ENCODE measurements at places on chromosomes 16 and 17.

- peak; percentile 11 for DNase-seq
Measured at GRCh38 chr17:67995570-67996263, 552 bp downstream of the C17orf58 start.

- peak; percentile 77 for DNase-seq
Measured at GRCh38 chr16:14462811-14463210, 167.2 kb downstream of the PARN start.

- DNase-seq, result no peak
Measured at GRCh38 chr17:78741644-78742284, 40.3 kb downstream of the CYTH1 start.

- no peak for DNase-seq
Measured at GRCh38 chr17:37088459-37088858, 139.7 kb downstream of the AATF start.

GRCh38 chr17:31570951-31571892 lies 179.7 kb downstream of the RAB11FIP4 start:
- peak; percentile 87 for DNase-seq

- no peak for DNase-seq
Measured at GRCh38 chr17:1190751-1191331, 11.1 kb upstream of the ABR start.

DNA sequence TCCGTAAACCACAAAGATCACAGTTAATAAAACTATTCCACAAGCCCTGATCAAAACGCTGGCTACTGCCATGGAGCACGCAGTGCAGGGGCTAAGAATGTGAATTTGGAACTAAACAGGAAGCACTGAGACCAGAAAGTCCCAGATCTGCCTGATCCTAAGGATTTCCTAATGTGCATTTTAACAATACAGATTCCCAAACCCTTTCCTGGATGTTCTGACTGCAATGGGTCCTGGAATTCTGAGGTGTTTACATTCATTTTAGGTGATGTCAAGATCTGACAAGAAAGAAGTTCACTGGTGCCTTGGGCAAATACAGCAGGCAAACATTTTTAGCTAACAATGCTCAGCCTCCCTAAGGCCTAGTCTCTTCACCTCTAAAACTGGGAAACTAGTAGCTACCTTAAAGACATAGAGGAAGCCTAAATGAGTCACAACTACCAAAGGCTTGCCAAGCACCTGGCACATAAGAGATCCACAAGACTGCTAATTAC lies 10.3 kb downstream of the NSMCE1 start:
- DNase-seq, result peak; percentile 68

DNA sequence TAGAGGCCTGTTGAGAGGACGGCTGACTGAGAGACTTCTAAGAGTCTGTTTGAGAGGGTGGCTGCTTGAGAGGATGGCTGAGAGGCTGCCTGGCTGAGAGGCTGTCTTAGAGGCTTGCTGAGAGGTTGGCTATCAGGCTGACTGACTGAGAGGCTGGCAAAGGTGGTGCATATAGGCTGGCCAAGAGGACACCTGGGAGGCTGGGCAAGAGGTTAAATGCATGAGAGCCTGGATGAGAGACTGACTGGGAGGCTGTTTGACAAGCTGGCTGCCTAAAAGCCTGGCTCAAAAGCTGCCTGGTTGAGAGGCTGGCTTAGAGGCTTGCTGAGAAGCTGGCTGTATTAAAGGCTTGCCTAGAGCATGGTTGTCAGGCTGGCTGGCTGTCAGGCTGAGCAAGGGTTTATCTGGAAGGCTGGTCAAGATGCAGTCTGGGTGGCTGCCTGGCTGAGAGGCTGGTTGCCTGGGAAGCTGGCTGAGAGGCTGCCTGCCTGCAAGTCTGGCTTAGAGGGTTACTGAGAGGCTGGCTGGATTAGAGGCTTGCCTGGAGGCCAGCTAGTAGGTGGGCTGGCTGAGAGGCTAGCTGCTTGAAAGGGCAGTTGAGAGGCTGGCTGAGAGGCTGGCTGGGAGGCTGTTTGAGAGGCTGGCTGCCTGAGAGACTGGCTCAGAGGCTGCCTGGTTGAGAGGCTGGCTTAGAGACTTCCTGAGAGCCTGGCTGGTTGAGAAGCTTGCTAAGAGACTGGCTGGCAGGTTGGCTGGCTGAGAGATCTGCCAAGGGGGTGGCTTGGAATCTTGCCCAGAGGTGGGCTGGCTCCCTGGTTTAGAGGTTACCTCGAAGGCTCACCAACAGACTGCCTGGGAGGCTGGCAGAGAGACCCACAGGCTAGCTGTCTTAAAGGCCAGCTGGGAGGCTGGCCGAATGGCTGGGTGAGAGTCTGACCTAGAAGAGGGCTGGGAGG lies 38.3 kb upstream of the ACSM2B start:
- no peak for DNase-seq

Data from renal cortical epithelial cell (primary cell).